ENCODE measurements at places on chromosomes 4 and X.

- DNase-seq: no peak
Observed at GRCh38 chr4:128244379-128244778, 43.2 kb downstream of the PGRMC2 start.

- DNase-seq: no peak
Observed at GRCh38 chr4:87232216-87232615, 11.8 kb upstream of the KLHL8 start.

DNA sequence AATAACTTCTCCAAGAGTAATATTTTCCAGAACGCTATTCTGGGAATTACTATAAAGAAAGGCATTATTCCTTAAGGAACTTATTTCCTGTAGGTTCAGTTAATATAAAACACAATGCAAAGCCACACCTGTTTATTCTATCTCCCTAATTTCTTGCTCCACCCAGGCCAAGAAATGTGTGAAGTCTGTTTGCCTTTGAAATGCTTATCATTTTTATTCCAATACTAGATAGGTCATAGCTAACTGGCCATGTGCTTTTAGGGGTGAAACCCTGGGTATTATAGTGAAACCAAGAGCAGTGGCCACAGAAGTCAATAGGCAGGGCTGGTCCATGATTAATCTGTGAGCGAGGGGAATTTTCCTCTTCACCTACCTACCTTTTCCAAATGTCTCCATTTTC, 14.8 kb downstream of the CXCL3 start:
- DNase-seq: no peak

GRCh38 chrX:153494541-153495361, at the start of gene BGN:
BGN (plus strand) TSS chrX:153494980; CDS start chrX:153504632, 9,652 bp downstream.
- DNase-seq: no peak

GRCh38 chr4:176920694-176921093, 128.0 kb upstream of the VEGFC start:
- DNase-seq: no peak

GRCh38 chr4:44279469-44279868, 169.1 kb downstream of the KCTD8 start:
- no peak for DNase-seq

DNA sequence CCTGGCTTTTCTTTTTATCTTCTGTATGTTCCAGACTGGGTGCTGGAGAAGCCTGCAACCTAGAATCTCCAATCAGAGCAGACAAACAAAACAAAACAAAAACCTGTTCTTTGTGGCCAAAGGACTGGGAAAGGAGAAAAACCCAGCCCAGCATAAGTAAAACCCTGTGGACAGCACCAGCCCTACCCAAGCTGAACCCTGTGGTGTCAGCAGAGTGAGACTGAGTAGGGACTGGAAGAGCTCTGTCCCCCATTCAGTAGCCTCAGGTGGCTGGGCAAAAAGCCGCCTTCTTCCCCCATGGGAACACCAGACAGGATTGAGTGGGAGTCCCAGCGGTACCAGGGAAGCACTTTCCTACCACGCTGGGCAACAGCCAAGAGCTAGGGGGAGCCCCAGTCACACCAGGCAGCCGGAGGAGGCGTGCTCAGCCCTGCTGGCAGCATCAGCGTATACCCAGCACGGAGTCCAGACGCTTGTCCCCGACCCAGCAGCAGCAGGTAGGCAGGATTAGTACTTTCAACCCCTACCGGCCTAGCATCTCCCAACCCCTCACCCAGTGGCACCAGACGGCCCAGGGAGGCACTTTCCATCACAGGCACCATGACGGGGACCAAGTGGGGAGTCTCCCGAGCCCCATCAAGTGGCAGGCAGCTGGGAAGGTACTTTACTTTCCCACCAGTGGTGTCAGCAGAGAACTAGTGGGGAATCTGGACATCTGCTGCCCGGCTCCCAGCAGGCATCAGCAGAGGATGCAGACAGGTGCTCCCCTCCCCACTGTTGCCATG, 8.6 kb upstream of the JADE3 start:
- no peak for DNase-seq

DNA sequence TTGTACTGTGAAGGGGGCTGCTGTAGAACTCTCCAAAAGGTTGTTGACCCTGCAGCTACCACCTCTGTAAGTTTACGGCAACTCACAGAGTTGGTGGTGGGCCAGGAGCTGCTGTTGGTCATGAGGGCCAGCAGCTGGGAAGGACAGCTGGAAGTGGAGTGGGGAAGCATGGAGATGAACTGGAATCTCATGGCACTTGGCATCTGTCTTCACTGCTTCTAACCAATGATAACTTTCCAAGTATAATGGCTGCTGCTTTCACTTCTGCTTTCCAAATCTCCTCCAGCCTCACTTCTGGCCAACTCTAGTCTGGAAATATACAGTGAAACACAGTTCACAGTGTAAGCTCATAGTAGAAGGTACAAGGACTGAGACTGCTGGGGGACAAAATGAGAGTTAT, 126.5 kb upstream of the INTU start:
- no peak for DNase-seq

- no peak for DNase-seq
Observed at GRCh38 chr4:133483600-133484246, 334.6 kb downstream of the PCDH10 start.

- no peak for DNase-seq
Observed at GRCh38 chr4:37058826-37059225, 185.7 kb upstream of the NWD2 start.

DNA sequence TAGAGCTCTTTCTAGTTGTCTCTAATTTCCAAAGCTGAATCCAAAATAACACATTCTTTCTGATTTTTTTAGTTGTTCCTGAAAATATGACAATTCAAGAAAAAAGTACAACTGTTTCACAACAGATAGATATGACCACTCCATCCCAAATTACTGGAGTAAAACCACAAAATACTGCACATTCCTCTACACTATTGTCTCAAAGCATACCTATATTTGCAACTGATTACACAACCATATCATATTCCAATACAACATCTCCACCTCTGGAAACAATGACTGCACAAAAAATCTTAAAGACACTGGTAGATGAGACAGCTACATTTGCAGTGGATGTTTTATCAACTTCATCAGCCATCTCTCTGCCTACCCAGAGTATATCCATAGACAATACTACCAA, 43.6 kb downstream of the ADGRG4 start:
- DNase-seq: no peak

DNA sequence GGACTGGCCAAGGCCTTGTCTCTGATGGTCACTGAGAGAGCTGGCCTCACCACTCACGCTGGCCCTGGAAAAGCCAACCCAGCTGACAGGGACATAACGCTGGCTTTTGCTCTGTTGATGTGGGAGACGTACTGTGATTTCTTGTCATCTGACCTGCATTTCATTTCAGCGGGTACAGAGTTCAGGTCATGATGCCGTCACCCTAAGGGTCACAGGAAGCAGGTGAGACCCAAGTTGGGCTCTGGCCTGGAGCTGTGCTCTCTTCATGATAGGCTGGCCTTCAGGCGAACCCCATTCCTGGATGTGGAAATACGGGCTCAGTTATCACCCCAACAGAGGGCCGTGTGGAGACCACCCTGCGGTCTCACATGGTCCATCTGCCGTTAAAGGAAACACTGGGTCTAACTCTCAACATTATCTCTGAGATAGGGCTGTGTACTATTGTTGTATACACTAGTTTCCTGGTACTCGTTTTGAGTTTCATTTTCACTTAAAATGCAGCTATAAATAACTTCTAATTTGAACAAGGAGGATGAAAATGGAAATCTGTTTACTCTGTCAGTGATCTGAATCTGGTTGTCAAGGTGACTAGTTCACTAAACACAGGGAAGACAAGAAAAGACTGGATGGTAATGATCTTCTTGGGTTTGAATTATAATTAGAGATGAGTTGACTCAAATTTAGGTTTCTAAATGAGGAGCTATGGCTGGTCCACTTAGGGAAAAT, 89.1 kb downstream of the TBC1D9 start:
- no peak for DNase-seq

All from stimulated activated CD8-positive, alpha-beta memory T cell treated with anti-CD3 and anti-CD28 coated beads, Interleukin-4, amount 100 ng/mL, for 1 hour (primary cell).